ENCODE measurements at places on chromosomes 3 and 15.

DNA sequence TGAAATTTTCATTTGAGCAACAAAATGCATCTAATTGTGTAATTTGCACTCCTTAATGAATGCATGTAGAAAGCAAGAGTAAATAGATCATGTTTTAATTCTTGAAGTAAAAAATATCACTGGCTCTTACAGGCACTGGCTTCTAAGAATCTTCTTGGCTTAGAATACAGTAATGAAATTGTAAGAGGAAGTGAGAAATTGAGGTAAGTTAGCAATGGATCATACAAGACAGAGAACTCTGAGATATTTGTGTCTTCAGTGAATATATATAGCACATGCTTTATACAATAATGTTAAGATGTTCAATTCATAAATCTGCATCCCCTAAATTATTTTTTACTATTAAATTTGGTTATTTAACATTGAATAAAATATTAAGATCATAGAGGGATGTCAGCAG, 465.0 kb downstream of the CNTN3 start:
- no peak for DNase-seq

GRCh38 chr3:141476033-141476432, 10.8 kb upstream of the RASA2 start:
- DNase-seq: no peak

DNA sequence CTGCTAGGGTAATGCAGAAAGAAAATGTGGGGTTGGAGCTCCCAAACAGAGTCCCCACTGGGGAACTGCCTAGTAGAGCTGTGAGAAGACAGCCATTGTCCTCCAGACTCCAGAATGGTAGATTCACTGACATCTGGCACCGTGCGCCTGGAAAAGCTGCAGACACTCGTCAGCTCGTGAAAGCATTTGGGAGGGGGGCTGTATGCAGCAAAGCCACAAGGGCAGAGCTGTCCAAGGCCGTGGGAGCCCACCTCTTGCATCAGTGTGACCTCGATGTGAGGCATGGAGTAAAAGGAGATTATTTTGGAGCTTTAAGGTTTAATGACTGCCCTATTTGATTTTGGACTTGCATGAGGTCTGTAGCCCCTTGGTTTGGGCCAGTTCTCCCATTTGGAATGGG, 242.9 kb downstream of the VGLL3 start:
- DNase-seq: no peak

DNA sequence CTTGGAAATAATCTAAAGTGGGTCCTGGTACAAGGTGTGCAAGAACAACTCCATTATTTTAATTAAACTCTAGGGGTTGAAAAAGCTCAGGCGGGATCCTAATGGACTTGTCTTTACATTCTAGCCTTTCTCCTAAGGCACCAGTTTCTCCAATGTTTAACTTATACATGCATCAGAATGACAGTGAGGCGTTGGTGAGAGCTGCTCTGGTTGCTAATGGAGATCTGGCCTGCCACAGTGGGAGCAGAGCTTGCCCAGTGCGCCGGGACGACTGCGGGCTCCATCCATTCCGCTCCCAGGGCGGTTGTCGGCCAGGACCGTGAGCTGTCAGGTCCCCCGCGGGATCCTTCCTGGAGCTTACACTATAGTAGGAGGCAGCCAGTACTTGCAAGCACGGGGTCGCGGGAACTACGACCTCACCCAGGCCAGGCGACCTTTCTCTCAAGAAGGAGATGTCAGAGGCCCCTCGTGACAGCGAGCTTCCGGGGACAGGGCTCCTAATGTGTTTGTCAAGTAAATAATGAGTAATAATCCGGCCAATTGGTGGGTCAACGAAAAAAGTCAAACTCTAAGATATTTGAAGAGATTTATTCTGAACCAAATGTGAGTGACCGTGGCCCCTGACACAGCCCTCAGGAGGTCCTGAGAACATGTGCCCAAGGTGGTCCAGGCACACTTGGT, 991 bp upstream of the HIGD1A start:
- DNase-seq: peak; percentile 89

GRCh38 chr3:156131241-156131640, 10.9 kb downstream of the KCNAB1 start:
- DNase-seq: no peak

- no peak for DNase-seq
Measured at GRCh38 chr3:169308654-169309250, 354.8 kb downstream of the MECOM start.

DNA sequence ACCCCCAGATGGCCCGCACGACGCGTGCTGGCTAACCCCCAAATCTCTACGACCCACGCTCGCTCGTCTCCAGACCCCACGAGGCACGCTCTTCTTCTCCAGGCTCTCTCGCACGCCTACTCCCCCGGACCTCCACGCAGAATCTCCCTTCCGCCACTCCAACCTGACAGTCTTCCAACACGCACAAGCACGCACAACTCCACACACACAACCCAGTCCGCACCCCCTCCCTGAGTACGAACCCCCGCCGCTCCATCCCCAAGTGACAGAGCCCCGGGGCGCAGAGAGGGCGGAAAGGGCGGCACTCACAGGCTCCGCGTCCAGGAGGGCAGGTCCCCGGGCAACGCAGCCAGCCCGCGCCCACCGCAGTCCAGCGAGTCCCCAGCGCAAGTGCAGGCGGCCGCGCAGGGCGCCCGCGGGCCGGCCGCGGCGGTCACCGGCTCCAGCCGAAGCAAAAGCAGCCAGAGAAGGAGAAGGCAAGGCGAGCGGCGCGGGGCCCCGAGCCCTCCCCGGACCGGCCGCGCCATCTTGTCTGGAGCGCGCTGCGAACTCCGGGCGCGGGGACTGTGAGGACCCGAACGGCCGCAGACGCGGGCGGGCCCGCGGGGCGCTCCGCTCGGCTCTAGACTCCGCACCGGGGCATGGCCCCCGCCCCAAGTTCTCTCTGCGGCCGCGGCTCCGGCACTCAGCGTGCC, 794 bp downstream of the LRIG1 start:
- DNase-seq: peak; percentile 80
